A549 (cell line): ENCODE measurements at places on chromosomes 3 and 15.
A peak's percentile ranks its signal among the peaks of the same experiment; 100 is the strongest.

DNA sequence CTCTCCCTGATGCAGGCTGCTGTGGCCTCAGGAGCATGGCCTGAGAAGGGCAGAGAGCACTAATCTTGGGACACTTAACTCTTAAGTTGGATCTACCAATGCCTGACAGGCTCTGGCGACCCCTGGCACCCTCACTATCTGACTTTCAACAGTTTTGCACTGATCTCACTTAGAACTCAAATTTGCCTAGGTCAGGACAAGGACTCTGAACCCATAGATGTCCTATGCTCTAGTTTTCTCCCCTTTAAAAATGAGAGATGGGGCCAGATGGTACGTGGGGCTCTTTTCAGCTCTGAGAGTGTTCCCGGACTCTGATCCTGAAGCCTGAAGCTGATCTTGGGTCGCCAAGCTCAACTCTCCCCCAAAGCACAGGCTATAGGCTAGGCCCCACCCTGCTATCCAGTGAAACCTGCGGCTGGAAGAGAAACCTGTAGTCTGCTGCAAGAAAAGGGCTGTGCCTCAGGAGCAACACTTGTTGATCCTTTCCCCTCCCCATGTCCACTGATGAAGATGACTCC lies 65.7 kb downstream of the RPL39L start:
- DNase-seq: no peak

GRCh38 chr3:186653080-186653707 lies 12.6 kb upstream of the HRG start:
- DNase-seq: no peak

- no peak for DNase-seq
These were observed 6.3 kb upstream of the ZXDC start for GRCh38 chr3:126481808-126482502.

DNA sequence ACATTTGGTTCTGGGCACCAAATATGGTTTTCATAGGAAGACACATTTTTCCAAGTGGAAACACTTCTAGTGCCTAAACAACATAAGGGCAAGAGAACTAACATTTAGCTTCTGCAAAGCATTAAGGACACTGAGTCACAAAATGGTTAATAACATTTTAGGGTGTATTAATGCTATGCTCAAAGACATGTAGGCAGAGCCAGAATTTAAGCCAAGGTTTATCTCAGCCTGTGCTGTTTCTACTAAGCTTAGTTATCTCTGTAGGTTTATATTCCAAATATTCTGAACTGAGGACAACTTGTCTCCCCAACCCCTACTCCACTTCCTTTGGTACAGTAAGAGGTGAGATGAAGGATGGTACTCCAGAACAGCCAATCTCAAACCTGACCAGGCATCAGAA lies 54.1 kb upstream of the AKAP13 start:
- no peak for DNase-seq

- no peak for DNase-seq
These were observed 52.4 kb downstream of the CDC25A start for GRCh38 chr3:48135552-48136495.

DNA sequence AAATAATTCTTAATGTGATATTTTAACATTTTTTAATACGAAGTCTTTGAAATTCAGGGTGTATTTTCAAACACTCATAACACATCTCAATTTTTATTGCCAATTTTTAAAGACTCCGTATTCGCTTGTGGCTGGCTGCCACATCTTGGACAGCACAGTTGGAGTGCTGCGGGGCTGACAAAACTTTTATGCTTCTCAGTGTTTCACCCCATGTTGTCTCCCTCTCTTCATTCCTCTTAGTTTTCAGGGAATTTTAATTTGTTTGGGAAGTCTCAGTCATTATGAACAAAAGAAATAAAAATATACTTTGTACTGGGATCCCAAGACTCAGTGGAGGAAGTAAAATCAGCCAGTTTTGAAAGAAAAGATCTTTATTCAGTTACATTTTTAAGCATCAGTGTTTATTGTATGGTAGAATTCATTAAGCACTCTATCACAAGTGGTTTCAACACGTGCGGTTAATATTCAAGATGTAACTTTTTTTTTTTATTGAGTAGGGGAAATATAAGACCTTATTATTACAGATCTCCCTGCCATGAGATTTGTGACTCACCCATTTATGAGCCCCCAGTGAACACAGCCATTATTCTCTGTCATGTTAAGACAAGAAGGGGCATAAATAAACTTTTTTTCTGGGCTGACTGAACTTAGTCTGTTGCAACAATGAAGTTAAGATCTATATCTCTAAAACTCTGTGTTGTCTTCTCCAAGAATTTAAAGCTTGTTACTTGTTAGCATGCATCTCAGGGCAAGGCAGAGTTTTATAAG lies 26.8 kb downstream of the KAT2B start:
- no peak for DNase-seq

- DNase-seq: no peak
These were observed 160.1 kb downstream of the RSRC1 start for GRCh38 chr3:158269942-158270341.

GRCh38 chr3:2765002-2765579 lies 345.1 kb downstream of the IL5RA start:
- DNase-seq: peak; percentile 22

DNA sequence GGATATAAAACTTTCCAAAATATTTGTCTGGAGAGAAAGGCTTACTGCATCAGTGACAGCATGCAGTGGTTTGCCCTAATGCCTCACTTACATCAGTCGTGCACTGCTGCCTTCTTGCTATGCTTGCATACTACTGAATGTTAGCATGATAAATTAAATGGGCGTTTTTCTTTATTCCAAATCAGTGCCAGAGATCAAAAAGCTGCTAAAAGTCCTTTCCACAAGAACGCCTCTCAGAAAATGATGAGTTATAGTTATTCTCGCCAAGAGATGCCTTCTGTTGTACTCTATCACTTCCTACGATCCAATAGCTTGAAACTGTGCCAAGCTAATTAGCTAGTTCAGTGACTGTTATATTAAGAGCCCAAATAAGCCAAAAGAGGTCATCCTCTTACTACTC lies 345.8 kb upstream of the ROBO2 start:
- DNase-seq: no peak

GRCh38 chr3:128487813-128488635 lies 5.0 kb downstream of the GATA2 start:
- peak; percentile 89 for DNase-seq

DNA sequence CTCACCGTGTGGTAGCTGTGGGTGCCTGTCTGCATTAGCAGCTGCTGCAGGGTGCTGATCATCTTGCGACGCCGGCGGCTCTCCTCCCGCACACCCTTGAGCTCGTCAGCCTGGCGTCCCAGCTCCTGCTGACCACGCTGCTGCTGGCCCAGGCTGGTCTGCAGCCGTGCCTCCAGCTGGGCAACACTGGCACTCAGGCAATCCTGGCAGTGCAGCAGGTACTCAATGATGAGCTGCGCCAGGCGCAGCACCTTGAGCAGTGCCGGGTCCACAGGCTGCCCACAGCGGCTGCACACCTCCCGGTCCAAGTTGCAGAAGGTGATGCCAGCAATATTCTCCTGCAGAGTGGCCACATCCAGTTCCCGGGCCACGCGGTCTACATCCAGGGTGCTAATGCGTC lies 11.9 kb downstream of the DZIP1L start:
- DNase-seq: no peak
